ENCODE measurements at places on chromosomes 4 and X.
A peak's percentile ranks its signal among the peaks of the same experiment; 100 is the strongest.

DNA sequence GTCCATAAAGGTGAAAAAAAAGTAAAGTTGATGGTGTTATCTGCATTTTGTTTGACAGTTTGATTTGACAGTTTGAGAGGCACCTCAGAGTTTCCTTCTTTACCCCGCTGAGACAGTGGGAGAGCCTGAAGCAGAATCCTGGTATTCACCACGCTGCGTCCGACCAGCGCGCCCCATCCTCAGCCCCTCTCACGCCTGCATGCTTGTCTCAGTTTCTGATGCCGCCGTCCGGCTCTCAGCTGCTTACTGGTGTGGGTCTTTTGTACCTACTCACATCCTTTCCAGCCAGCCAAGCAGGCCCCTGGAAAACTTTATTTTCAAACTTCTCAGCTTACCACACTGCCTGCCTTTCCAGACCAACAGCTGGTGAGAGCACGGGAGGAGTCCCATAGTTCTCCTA is 175.2 kb downstream of the DCLK2 start:
- no peak for DNase-seq

- DNase-seq, result no peak
Measured at GRCh38 chr4:44629280-44629866, 22.1 kb downstream of the YIPF7 start.

- no peak for DNase-seq
Measured at GRCh38 chr4:183504930-183505610, at the start of gene ING2. Gene ING2 (plus strand): TSS chr4:183505058. CDS start chr4:183505196, 138 bp downstream.

GRCh38 chr4:98969878-98970785 is 25.4 kb upstream of the METAP1 start:
- DNase-seq, result no peak

DNA sequence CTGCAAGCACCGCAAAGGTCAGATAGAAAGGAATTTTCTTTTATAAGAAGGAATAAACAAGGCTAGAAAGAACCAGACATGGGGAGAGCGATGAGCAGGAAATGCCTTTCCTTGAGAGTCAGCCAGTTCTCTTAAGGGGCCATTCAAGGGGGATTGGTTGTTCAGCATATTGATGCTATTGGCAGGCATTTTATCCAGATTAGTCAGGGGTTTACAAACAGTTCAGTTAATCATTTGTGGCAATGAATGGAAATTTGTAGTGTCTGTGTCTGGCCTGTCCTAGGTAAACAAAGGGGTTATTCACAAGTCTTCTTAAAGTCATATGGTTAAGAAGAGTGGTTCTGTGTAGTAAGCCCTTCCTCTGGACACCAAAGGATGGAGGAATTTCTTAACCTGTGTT is 184.7 kb upstream of the FRMPD4 start:
- DNase-seq, result peak; percentile 34

DNA sequence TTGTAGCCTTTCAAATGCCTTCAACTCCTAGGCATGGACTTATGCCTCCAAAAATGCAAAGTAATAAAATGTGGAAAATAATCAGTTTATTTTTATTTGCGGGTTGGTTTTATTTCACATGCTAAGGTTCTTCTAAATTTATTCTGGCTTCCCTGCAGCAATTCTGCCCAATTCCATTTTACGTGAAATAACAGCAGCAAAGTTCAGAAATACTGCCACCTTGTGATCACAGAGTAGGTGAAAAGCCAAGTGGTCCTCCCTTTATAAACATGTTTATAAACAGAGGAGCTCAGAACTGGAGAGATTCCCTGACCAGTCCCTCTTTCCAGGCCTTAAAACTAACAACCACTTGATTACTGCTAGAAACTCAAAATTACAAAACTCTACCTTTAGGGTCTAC is 14.7 kb upstream of the DCHS2 start:
- DNase-seq, result no peak

DNA sequence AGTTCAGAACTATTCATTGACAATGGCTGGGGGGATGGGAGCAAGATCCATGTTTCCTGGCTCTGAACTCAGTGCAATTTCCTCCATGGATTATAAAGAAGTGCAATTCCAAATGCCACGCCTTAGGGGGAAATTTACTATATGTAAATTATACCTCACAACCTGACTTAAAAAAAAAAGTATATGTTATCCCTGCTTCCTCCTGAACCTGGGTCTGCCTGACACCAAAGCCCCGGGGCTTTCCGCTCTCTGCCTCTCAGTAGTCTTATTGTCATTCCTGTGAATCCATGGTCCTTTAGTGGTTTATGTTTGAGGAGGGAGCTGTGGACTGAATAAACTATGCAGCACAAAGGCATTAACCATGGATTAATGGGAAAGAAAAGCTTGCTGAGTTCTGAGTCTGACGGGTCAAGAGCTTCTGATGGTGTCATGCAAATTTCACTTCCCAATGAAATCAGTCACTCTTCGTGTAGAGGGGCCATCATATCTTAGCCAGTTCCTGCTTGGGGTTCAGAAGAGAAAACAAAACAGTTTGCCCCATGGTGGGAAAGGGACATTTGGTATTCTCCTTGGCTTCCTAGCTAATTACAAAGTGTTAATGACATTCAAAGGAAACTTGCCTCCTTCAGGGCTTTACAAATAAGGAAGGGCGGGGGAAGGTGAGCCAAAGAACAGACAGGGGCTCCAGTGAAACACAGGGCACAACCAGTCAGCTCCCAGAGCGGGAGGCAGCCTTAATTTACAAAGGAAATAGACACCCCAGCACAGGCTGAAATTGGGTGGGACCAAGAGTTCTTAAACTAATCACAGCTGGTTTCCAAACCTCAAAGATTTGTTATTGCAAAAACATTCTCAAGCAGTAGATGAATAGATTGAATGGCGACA is 14.3 kb downstream of the FAM9C start:
- DNase-seq, result no peak

- no peak for DNase-seq
Measured at GRCh38 chr4:71338846-71339593, at the start of gene SLC4A4. Gene SLC4A4 (plus strand): TSS chr4:71339020.

- no peak for DNase-seq
Measured at GRCh38 chr4:184167576-184167975, 50.1 kb downstream of the ENPP6 start.

DNA sequence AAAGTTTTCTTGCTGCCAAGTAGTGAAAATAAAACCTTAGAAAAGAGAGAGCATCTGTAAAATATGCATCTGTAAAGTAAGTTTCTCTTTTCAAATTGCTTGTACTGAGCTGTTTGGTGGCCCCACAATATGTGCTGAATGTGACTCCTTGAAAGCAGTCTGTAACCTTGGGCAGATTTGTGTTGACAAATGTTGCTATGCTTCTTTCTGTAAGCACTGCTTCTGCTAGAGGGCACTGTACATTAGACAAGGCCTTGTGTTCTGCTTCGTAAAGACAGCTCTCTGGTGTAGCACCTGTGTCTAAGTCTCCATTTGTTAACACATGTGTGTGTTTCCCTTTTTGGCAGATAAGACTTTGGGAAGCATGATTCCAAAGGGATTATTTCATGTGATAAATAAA is 56.6 kb upstream of the NRK start:
- DNase-seq, result no peak

- DNase-seq, result peak; percentile 69
Measured at GRCh38 chr4:122798101-122798500, 28.5 kb upstream of the FGF2 start.

GRCh38 chr4:3699678-3700077 is 66.5 kb upstream of the ADRA2C start:
- DNase-seq, result no peak

- peak; percentile 65 for DNase-seq
Measured at GRCh38 chr4:154958621-154959358, 177.7 kb downstream of the RBM46 start.

GRCh38 chr4:176856421-176856820 is 63.7 kb upstream of the VEGFC start:
- DNase-seq, result no peak

DNA sequence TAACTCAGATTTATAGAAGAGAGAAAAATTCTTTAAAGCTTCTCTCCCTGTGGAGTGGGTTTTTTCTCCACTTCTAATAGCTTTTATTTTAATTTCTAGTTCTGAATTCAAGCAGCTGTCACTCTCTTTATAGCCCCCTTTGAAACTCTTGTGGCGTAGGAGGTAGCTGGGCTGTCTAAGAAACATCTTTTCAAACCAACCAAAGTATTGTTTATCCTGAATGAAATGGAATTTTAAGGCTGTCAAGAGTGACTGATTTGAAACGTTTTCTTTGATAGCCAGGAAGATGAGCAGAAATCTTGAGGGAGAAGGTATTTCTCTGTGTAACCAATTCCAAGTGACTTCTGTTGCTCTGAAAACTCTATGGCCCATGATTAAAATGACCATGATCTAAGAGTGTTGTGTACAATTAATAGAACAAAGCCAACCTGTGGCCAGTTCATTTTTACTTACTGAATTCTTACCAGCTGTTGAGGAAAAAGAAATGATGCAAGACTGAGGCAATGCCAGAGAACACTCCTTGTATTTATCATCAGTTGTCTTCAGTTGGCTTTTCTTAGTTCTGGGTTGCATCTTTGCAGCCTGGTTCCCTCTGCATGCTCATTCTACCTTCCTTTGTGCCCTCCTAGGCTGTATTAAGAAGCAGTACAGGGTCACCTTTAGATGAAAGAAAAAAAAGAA is 298.4 kb downstream of the ARHGAP10 start:
- DNase-seq, result no peak

- DNase-seq, result no peak
Measured at GRCh38 chr4:168866635-168867034, 143.4 kb downstream of the CBR4 start.

DNA sequence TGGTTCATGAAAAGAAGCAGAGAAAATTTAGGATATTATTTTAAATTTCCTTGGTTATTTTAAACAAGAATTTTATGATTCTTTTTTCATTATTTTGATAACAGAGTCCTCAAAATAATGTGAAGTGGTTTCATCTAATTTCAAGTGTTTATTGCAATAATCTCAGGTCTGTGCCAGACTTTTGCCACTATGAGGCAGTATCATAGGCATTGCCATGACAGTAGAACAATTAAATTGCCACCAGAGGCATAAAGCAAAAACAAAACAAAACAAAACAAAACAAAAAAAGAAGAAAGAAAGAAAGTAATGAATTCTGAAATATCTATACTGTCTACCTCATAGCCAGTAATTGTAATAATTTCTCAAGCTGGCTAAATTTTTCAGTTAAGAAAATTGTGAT is 739.2 kb downstream of the KCTD8 start:
- no peak for DNase-seq

DNA sequence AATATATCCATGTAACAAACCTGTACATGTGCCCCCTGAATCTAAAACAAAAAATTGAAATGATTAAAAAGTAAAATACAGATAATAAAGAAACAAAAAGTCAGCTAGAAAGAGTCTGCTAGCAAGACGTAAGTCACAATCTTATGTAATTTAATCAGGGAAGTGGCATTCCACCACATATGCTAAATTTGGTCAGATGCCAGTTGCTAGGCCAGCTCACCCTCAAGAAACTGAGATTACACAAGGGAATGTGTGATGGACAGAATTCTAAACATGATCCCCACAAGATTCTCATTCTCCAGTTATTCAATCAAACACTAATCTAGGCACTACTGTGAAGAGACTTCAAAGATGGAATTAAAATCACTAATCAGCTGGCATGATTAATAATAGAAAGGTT is 689.3 kb downstream of the CENPC start:
- no peak for DNase-seq

DNA sequence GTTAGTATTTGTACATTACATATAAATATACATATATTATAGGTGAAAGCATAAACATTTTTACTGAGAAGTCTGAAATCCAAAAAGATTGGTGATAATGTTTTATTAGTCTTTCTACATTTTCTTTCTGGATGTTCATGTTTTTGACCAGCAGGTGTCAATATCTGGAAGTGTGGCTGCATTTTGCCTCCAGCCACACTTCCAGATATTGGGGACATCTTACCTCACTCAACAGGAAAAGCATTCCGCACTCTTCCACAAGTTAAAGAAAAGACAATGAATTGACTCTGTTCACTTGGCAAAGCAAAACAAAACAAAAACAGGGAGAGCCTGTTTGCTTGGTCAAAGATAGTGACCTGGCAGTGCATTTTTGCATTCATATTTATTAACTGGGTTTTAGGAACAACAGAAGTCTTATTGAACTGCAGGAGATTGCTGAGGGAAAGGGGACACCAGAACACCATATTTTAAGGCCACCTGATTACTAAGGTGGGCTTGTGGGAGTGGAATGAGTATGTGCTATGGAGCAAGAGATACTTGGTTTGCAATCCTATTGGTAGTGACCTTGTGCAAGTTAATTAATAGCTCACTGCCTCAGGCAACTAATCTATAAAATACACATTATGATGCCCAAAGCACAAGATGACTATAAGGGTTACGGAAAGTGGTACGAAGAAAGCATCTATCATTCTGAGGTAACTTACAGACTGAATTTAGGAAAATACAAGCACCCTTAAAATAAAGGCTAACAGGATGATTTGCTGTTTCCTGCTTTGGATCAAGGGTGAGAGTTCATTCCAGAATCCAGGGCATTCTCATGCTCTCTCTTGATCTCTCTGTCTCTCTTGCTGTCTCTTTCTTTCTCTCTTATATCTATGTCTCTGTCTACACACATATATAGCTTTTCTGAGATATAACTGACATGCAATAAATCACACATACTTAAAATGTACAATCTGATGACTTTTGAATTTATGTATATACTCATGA is 389.9 kb upstream of the EMCN start:
- DNase-seq, result no peak

DNA sequence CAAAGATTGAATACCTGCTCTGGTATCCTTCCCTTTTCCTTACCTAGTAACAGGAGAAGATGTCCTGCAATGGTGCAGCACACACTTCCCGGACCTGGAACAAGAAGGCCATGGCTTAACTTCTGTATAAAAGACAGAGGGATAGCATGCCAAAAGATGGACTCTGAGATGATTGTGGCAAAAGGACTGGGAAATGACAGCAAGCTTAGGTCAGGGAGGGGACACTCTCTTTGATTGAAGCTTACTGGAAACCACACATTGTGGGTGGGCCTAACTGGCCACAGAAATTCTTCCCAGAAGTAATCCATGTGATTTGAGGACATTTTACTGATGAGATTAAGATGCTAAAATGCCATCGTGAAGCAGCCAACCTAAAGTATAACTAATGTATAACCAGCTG is 71.0 kb upstream of the OTUD4 start:
- no peak for DNase-seq

GRCh38 chr4:156966836-156967235 is 4.8 kb downstream of the PDGFC start:
- no peak for DNase-seq

- DNase-seq, result no peak
Measured at GRCh38 chr4:87511500-87511899, 17.7 kb downstream of the SPARCL1 start.

DNA sequence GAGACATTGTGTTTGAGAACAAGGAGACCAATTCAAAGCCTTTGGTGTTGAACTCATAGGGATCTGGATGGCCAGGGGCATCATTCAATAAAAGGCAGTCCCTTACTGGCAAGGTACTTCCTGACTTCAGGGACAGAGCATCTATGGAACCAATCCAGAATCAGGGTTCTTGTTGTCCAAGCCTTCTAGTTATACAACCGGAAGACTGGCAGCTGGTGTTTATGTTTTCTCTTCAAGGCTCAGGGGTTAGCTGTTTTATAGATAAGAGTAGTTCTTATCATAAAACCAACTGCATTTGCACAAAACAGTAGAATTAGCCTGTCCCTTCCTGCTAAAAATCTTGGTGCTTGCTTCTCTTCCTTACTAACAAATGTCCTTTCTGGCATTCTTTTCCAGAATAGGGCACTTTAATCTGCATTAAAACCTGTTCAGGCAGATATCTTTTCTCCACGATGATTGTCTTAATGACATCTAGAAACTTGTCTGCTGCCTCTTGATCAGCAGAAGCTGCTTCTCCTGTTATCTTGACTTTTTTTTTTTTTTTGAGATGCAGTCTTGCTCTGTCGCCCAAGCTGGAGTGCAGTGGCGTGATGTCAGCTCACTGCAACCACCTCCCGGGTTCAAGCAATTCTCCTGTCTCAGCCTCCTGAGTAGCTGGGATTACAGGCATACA is 38.4 kb upstream of the ARHGEF6 start:
- no peak for DNase-seq

Data from right hindlimb (tissue), 1 donor.